Activated CD8-positive, alpha-beta T cell treated with anti-CD3 and anti-CD28 coated beads for 36 hours (primary cell): ENCODE measurements at places on chromosomes 4 and X. TPM values are rescaled to one million over a fixed set of nuclear protein-coding genes. Genes with fewer than 3 reads are reported as not detected.

The GABRE gene
- not detected for total RNA-seq

The IL21 gene
- total RNA-seq: 0.52 TPM

The TEX11 gene
- not detected for total RNA-seq

The TKTL2 gene
- total RNA-seq: not detected

The RRH gene
- not detected for total RNA-seq

The ARMCX4 gene
- 5.8 TPM for total RNA-seq

The RAB41 gene
- total RNA-seq: not detected

The USP51 gene
- total RNA-seq: 1.2 TPM

The EVC gene
- 2.5 TPM for total RNA-seq

The ANK2 gene
- total RNA-seq: 1.7 TPM

The NAT8L gene
- total RNA-seq: 1.0 TPM

The POU4F2 gene
- total RNA-seq: not detected

The PCDH7 gene
- total RNA-seq: not detected

The KIF4A gene
- 22.3 TPM for total RNA-seq

The SPACA5 gene
- not detected for total RNA-seq

The FDCSP gene
- total RNA-seq: not detected

The PAGE2 gene
- total RNA-seq: not detected

The ZNF182 gene
- total RNA-seq: 8.3 TPM

The CDKL2 gene
- 1.0 TPM for total RNA-seq

The SLC9B1 gene
- total RNA-seq: 1.9 TPM

The HS3ST1 gene
- not detected for total RNA-seq

The TRAM1L1 gene
- total RNA-seq: not detected

The TDO2 gene
- total RNA-seq: not detected

The UGT2A1 gene
- total RNA-seq: not detected

The SH2D1A gene
- total RNA-seq: 40.9 TPM

The POLN gene
- 2.1 TPM for total RNA-seq

The COL25A1 gene
- total RNA-seq: not detected

The TMSB15A gene
- total RNA-seq: 0.54 TPM

The CCSER1 gene
- total RNA-seq: not detected

The RPL10 gene
- total RNA-seq: 3,675 TPM
